ENCODE measurements at places on chromosomes 3 and 15.

GRCh38 chr15:40763801-40764628 is at the start of gene GCHFR:
GCHFR (plus strand) TSS chr15:40764068; CDS start chr15:40764181, 113 bp downstream.
- DNase-seq: no peak

GRCh38 chr3:43284171-43284570 is 2.2 kb upstream of the SNRK start:
- DNase-seq: no peak

- no peak for DNase-seq
Observed at GRCh38 chr3:178436773-178437172, 99.5 kb upstream of the KCNMB2 start.

DNA sequence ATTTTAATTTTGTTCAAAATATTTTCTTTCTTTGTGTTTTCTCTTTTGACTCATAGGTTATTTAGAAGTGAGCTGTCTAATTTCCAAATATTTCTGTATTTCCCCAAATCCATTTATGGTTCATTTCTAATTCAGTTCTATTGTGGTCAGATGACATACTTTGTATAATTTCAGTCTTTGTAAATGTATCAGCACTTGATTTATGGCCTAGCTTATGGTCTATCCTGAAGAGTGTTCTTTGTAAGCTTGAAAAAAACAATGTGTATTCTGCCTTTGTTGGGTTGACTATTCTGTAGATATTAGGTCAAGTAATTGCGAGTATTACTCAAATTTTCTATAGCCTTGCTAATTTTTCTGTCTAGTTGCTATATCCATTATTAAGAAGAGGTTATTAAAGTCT is 311.2 kb downstream of the OCA2 start:
- no peak for DNase-seq

GRCh38 chr15:36175186-36175740 is 404.2 kb upstream of the CDIN1 start:
- no peak for DNase-seq

GRCh38 chr3:195790901-195791300 is 20.8 kb downstream of the MUC4 start:
- DNase-seq: no peak

- no peak for DNase-seq
Observed at GRCh38 chr3:179446501-179446900, 4.8 kb downstream of the GNB4 start.

DNA sequence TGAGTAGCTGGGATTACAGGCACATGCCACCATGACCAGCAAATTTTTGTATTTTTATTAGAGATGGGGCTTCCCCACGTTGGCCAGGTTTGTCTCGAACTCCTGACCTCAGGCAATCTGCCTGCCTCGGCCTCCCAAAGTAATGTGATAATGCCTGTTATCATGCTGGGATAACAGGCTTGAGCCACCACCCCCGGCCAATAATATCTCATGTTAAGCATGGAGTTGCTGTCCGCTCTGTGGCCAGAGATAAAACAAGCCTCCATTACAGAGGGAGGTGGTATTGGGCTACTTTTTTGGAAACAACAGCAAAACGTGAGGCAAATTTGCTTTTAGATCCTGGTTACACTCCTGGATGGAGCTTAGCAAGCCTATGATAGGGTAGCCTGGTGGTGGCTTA is 32.9 kb upstream of the ALG1L2 start:
- DNase-seq: no peak

DNA sequence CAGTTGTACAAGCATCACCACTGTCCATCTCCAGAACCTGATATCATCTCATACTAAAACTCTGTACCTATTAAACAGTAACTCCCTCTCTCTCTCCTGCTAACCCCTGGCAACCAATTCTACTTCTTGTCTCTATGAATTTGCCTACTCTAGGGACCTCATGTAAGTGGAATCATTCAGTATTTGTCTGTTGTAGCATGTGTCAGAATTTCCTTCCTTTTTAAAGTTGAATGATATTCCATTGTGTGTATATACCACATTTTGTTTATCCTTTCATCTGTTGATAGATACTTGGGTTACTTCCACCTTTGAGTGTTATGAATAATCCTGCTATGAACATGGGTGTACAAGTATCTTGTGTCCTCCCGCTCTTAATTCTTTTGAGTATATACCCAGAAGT is 16.6 kb downstream of the ZNF592 start:
- DNase-seq: no peak

- no peak for DNase-seq
Observed at GRCh38 chr15:96087180-96087884, 243.2 kb upstream of the NR2F2 start.

DNA sequence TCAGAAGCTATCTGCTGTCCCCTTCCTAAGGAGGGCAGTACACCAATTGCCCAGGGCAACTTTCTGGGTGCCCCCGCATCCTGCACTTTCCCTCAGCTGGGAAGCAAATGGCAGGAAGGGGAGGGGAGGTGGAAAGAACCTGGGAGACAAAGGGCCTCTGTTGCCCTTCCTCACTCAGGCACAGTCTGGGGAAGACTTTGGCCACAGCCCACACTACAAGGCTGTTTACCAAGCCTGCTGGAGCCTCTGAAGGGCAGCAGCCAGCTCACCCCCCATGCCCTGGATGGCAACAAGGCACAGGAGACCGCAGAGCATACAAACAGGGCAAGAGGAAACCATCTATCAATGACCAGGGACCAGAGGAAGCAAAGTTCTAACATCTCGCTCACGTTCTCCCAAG is 42.4 kb downstream of the ARRDC4 start:
- DNase-seq: no peak

- DNase-seq: no peak
Observed at GRCh38 chr3:138351916-138352550, 3.7 kb downstream of the MRAS start.

GRCh38 chr3:78313332-78313731 is 1273.4 kb downstream of the ROBO2 start:
- no peak for DNase-seq

DNA sequence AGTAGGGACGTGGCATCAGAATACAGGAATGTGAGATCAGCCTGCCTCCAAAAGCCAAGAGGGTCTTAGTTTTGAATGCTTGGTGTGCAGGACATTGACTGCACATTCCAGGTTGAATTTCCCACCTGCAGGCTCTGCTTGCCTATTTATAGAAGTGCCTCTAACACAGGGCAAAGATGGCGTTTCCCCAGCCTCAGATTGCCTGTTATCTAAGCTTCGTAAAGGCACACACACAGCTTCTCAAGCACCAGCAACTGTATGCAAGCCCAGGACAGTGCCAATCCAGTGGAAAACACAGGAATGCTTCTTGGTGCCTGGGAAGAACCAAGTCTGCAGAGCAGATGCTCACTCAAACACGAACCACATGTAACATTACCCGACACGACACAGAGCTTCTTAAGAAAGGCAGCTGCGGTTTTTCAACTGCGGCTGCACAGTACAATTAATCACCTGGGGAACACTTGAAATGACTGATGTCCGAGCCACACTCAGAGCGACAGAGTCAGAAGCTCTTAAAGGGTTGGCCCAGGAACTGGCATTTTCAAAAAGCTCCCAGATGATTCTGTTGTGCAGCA is 90.0 kb upstream of the ANKRD34C start:
- no peak for DNase-seq

DNA sequence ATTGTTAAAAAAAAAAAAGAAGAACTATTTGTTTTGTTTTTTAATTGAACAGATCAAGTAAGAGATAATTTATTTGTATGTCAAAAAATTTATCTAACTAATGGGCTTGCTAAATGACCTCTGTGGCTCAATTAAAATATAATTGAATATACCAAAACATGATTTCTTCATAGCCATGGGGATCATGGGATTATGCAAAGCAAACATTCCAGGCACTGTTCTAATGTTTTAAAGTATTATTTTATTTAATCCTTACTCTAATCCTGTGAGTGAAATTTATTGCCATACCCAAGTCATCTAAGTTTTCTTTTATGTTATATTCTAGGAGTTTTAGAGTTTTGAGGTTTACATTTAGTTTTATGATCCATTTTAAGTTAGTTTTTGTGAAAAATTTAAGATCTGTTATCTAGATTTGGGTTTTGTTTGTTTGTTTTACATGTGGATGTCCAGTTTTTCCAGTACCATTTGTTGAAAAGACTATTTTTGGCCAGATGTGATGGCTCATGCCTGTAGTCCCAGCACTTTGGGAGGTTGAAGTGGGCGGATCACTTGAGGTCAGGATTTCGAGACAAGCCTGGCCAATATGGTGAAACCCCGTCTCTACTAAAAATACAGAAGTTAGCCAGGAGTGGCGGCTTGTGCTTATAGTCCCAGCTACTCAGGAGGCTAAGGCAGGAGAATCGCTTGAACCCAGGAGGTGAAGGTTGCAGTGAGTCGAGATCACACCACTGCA is 52.3 kb upstream of the CNOT10 start:
- DNase-seq: no peak

DNA sequence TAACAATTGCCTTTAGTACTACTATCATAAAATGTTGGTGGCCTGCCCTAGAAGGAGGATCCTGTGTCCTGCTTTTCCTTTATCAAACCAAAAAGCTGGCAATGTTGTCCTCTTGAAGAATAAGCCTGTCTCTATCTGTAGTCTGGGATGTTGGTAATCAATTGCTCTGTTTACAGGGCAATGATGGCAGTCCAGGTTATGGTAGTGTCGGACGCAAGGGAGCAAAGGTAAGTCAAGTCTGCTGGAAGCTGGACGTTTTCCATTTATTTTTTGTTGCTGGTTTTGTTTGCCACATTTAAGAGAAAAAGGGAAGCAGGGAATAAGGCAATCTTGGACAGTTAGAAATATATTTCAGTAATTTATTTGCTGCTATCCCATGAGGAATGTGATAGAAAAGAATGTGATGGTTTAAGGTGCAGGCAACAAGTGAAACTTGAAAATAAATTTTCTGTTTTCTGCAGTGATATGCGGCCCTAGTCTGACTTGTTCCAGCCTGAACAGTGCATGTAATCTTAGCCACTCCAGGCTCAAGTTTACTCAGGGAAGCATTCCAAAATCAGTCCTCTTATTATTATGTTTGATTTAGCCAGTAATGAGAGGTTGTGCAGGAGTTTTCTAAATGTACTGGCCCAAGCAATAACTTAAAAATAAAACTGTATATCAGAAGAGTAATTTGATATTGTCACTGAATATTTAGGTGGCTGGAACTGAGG is 110.3 kb downstream of the COL6A6 start:
- no peak for DNase-seq

DNA sequence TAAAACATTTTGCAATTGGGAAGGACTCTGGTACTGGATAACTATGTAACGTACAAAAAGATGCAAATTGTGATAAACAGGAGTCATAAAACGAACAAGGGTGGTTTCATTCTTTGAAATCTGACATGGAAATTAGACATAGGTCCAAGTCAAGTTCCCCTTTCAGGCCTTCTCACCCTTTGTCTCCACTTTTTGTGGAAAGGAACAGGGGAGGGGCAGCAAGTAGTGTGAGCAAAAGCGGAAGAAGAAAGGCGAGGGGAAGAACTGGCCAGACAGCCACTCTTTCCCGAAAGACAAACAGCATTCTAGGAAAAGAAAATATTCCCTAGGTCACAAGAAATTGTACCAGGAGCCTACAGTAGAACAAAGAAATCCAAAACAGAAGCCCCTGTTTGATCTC is 52.6 kb downstream of the MCF2L2 start:
- no peak for DNase-seq

DNA sequence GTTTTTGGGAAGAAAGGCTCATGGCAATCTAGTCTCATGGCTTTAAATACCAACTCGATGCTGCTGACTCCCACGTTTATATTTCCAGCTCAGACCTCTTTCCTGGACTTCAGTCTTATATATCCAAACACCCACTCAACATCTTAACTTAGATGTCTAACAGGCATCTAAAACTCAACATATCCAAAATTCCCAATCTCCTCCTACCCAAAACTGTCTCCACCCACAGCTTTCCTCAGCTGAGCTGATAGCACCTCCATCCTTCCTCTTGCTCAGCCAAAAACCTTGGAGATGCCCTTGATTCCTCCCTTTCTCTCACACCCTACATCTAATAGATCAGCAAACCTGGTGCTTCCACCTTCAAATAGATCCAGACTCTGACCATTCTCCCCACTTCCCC is 202.5 kb downstream of the TLE3 start:
- no peak for DNase-seq

- DNase-seq: no peak
Observed at GRCh38 chr3:194570235-194570634, 63.0 kb downstream of the TMEM44 start.

GRCh38 chr3:30664884-30665283 is 58.5 kb downstream of the TGFBR2 start:
- no peak for DNase-seq

DNA sequence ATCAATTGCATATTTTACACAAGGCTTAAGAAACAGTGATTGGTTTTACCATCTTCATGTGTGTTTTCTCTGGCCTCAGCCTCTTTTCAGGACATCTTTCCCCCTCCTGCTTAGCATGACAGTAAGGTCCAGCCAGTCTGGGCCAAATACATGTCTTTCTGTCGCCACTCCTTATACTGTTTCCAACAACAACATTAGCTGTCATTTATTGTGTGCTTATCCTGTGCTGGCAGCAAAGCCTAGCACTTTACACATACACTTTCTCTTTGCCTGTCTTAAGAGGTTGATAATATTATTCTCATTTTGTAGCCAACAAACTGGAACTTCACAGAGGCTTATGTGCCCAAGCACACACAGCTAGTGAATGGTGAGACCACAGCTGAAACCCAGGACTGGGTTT is 37.8 kb downstream of the B3GALNT1 start:
- no peak for DNase-seq

- DNase-seq: no peak
Observed at GRCh38 chr3:8875836-8876235, 87.4 kb downstream of the RAD18 start.

DNA sequence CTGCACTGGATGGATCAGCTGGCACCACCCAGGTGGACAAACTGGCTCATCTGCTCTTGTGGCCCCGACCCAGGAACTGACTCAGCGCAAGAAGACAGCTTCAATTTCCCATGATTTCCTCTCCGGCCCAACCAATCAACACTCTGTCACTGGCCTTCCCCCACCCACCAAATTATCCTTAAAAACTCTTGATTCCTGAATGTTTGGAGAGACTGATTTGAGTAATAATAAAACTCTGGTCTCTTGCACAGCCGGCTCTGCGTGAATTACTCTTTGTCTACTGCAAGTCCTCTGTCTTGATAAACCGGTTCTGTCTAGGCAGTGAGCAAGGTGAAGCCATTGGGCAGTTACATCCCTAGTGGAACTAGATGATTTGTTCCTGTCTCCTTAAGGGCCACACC is 16.1 kb downstream of the BDH1 start:
- DNase-seq: no peak

- DNase-seq: no peak
Observed at GRCh38 chr3:54123776-54124196, 1.4 kb downstream of the CACNA2D3 start.

DNA sequence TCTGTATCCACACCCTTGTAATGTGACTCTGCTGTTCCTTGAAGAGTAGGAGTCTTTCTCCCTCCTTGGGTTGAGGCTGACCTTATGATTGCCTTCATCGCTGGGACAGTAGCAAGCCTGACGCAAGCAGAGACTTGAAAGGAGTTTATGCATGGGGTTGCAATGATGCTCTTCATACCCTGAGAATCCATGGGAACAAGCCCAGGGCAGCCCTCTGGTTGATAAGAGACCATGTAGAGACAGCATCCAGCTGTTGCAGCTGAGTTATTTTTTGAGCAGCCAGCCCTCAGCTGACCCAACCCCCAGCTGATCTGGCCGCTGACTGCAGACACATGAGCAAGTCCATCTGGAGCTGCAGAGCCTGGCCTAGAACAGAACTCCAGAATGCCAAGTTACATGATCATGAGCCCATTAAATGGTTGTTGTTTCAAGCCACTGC is 60.6 kb upstream of the ARNT2 start:
- DNase-seq: no peak

Measured in hypothalamus (tissue), 51 donors.